Adrenal gland (tissue), 19 donors: ENCODE measurements at places on chromosomes 11 and 22. TPM values are rescaled to one million over a fixed set of nuclear protein-coding genes. Genes with fewer than 3 reads are reported as not detected.

DNA sequence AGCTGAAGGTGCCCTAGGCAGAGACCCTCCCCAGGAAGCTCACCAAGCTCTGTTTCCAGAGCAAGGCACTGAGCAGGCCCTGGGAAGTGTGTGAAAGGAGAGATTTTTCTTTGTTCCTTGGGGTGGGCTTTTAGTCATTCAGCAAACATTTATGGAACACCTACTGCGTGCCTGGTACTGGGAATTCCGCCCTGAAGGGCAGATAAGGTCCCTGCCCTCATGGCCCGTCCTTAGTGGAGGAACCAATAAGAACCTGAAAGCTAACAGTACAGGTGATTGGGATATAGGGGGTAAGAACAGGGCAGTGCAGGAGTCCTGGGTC, 3.9 kb downstream of the TMEM134 start:
- DNase-seq, result no peak

- DNase-seq, result no peak
Observed at GRCh38 chr22:24532075-24532474, 22.9 kb downstream of the GUCD1 start.

GRCh38 chr11:115929618-115930129, 425.5 kb upstream of the CADM1 start:
- DNase-seq, result no peak

DNA sequence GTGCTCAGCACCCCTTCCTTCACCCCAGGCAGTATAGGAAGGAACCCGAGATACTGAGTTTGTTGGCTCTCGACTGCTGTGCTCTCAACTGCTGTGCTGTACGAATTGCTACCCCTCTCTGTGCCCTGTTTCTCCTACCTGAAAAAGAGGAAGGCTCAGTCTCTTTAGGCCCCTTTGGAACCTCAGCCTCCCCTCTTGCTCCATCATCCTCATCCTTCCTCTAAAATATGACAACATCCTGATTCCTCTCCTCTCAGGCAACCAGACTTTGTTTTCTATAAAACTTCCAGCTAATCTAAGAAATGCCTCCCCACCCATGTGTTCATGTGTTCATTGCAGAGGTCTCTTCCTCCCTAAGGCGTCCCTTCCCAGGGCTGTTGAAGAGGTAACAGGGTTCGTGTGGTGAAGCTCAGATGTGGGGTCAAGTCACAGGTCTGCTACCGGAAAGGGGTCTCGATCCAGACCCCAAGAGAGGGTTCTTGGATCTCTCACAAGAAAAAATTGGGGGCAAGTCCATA, 35.5 kb upstream of the CD82 start:
- no peak for DNase-seq

- no peak for DNase-seq
Observed at GRCh38 chr11:111604392-111605009, 2.3 kb downstream of the SIK2 start.

DNA sequence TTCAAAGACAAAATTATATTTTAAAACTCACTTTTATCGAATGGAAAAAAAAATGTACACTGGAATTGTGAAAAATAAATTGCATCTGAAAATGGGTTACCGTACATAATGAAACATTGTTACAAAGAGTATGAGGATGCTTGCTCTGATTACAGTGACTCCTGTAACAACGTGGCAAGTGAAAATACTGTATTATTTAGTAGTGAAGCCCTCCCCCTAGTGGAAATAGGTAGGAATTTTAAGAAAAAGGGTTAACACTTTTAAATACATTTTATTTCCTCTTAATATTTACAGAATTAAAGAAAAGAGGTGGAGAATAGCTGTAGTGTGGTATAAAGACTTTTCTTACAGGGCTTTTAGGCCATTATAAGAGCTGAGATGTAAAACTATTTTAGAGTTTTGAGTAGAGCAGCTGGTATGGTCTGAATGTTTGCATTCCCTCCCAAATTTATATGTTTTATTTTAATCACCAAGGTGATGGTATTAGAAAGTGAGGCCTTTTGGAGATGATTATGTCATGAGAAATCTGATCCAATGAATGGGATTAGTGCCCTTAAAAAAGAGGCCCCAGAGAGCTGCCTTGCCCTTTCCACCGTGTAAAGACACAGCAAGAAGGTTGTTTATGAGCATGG, 25.2 kb downstream of the FAM76B start:
- no peak for DNase-seq

GRCh38 chr22:34702279-34702678, 363.7 kb upstream of the ISX start:
- no peak for DNase-seq

DNA sequence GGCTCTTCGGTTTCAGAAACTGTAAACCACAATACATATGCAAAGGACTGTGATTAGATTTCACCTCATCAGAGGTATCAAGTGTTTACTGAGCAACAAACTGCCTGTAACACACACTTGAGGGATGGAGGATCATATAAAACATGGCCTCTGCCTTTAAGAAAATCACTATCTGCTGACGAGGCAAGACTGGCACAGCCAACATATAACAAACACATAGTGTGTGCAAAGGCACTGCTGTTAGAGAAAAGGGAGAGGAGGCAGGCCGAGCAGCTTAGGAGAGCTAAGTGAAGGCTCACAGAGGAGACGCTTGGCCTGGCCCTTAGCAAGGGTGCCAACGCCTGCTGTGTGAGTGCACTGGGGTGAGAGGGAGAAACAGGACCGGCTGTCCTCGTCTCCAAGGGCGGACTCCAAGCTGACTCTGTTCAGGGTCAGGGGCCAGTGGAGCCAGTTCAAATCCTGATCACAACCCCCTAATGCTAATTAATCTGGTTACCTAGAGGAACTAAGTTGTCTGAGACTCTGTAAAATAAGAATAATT, 48.2 kb downstream of the LRFN4 start:
- DNase-seq, result no peak

GRCh38 chr11:31820438-31820818, 9.3 kb upstream of the PAX6 start:
- no peak for DNase-seq

DNA sequence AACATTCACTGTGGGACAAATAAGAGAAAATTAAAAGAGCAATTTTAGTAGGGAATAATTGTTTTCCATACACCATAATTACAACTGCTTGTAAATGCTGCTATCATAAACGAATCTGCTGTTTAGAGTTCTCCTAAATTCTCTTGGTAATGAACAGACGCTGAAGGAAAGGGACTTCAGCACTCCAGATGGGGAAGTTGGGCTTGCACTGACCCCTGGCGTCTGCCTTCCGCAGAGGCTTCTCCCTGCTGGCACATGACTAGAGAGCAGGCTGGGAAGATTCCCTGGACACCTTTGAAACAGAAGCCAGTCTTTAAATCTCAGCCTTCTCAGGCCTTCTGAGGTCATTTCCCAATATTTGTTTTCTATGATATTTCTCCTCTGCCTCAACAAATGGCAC, 84.1 kb downstream of the NXPE2 start:
- DNase-seq, result peak; percentile 64

GRCh38 chr11:77171885-77172665, 44.0 kb downstream of the MYO7A start:
- no peak for DNase-seq

GRCh38 chr11:114416441-114416961, 16.0 kb downstream of the RBM7 start:
- DNase-seq, result no peak

GRCh38 chr11:73154178-73154577, 12.1 kb upstream of the FCHSD2 start:
- no peak for DNase-seq

BATF2 gene
- 3.6 TPM for total RNA-seq

PKDREJ gene
- total RNA-seq, result 0.04 TPM

EHBP1L1 gene
- total RNA-seq, result 17.3 TPM

DERL3 gene
- 0.36 TPM for total RNA-seq

YIF1A gene
- total RNA-seq, result 93.1 TPM

ZNF70 gene
- 5.1 TPM for total RNA-seq

APOA1 gene
- total RNA-seq, result not detected

OR6X1 gene
- total RNA-seq, result not detected
